ENCODE measurements at places on chromosomes 12 and 14.

DNA sequence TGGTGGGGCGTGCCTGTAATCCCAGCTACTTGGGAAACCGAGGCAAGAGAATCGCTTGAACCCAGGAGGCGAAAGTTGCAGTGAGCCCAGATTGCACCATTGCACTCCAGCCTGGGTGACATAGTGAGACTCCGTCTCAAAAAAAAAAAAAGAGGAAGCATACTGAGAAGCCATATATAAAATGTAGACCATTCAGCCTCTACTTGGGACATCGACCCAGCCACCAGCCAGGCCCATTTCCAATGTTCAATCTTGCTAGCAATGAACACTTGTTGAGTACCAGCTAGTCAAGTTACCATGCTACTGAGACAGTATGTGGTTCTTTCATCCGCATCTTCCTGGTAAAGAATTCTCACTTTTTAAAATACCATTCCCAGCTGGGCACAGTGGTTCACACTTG lies 33.4 kb upstream of the RASSF8 start:
- DNase-seq: no peak

GRCh38 chr12:48693572-48693971 lies 11.5 kb upstream of the KANSL2 start:
- no peak for DNase-seq

DNA sequence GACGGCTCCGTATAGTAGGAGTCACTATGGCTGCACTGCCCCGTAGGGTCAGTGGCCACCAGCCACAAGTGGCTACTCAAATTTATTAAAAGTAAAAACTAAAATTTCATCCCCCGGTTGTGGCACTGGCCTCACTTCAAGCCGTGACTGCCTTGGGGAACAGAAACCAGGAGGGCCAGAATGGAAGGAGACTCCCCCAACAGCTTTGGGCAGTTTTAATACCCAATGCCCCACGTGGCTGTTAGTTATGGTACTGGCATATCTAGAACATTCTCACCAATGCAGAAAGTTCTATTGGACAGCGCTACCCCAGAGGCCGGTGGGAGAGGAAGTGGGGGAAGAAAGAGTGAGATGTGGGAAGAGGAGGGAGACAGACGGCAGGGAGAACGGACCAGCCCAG lies 6.2 kb downstream of the NCOR2 start:
- no peak for DNase-seq

DNA sequence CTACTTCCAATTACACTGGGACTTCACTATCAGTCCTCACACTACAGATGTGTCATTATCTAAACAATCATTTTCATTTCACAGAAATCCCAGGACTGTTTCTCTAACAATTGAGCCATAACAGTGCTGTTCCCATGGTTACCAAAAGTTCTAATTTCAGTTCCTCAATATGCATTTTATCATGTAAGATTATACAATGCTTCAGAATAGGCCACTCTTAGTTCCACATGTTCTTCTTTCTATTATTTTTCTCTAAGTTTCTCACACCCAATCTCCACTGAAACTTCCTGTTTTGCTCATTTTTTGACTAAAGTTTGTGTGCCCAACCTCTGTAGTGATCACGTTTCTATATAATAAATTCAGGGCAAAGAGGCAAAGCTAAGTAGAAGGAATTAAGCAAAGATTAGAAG lies 185.8 kb downstream of the DUSP6 start:
- peak; percentile 41 for DNase-seq

GRCh38 chr12:122533856-122534255 lies 6.8 kb downstream of the KNTC1 start:
- DNase-seq: no peak

- DNase-seq: no peak
These were observed 9.4 kb upstream of the GPR68 start for GRCh38 chr14:91253795-91254323.

GRCh38 chr12:11674894-11675390 lies 25.5 kb downstream of the ETV6 start:
- no peak for DNase-seq

- DNase-seq: no peak
These were observed 268.9 kb upstream of the ATP2B1 start for GRCh38 chr12:89977405-89978085.

- DNase-seq: no peak
These were observed 61.2 kb upstream of the GRIP1 start for GRCh38 chr12:66739940-66740651.

- DNase-seq: no peak
These were observed 90.1 kb downstream of the RPAP3 start for GRCh38 chr12:47615711-47616110.

DNA sequence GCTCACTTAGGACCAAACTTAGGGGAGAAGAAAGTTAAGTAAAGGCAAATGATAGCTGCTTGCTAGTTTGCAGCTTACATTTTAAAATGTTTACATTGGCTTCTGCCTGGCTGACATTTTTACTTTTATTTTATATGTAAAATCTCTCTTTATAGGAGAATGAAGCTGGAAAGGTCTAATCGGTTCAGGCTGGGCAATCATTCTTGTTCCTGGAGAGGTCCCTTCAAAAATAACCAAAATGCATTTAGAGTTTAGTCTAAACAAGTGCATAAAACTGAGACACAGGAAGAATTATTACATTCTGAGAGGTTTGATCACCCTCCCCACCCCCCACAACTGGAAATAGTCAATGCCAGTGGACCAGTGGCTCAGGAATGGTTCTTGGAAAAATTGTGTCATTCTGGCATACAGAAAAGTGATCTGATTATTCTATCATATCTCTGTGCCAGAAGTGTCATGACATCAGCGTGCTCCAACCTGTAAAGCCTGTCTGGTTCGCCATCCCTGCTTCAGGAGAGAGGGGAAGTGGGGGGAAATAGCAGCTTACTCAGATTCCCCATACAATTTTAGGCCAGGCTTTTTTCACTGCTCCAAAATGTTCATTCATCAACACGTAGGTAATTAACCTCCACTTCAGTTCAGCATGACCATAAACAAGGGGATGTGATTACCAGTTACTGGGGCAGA lies 4.2 kb downstream of the PRICKLE1 start:
- DNase-seq: peak; percentile 42

- no peak for DNase-seq
These were observed 8.6 kb upstream of the KRT8 start for GRCh38 chr12:52913431-52913821.

DNA sequence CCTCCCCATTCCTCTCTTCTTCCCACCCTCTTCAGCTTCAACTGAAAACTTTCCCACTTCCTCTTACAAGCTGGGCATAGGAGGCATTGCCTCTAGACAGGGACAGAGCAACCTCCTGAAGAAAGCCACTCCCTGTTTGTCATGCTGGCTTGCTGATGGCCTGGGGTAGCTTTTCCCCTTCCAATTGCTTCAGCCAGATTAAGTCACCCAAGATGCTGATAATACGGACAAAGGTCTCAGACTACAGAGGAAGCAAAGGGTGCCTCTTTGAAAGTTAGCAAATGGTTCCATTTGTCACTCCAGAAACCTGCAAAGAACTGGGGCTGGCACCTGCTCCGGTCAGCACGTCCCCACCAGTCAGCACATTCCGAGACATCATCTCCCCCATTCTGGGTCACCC lies 6.0 kb downstream of the KRT2 start:
- DNase-seq: no peak

DNA sequence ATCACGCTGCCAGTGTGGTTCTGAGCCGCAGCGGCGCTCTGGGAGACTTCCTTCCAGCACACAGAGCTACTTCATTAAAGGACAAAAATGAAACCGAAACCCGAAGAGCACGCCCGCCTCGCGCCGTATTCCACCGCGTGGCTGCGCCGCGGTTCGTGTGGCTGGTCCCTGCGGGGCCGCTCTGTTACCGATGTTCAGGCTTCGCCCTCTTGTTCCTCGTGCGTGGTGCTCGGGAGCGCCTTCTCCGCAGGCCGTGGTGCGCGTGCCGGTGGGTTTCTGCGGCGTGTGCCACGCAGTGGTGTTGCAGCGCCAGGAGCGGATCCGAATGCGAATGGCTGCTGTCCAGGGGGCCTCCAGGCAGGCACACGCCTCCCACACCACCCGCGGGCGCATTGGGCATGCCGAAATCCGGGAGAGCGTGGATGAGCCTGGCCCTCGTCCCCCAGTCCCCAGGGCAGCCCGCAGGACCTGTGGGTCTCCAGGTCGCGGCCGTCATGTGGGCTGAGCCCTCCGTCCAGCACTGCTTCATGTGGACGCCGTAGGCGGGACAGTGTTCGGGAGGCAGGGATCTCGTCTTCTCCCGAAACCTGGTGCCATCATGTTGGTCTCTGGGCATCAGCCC lies 91.2 kb downstream of the ADGRD1 start:
- DNase-seq: no peak

DNA sequence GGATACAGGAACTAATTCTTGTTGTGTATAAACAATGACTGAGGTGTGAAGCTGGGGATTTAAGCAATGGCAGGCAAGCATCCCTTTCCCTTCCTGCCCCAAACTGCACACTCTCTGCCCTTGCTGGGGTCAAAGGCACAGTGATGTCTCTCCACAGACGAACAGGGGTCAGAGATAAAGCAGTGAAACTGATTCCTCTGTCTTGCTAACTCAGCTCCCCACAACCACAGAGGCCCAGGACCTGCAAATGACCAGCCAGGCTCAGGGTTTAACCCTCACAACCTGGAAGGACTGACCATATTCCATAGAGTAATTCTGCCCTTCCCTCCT lies 67.2 kb downstream of the CCDC88C start:
- no peak for DNase-seq

- no peak for DNase-seq
These were observed 70.0 kb downstream of the ARMH4 start for GRCh38 chr14:58082011-58082410.

DNA sequence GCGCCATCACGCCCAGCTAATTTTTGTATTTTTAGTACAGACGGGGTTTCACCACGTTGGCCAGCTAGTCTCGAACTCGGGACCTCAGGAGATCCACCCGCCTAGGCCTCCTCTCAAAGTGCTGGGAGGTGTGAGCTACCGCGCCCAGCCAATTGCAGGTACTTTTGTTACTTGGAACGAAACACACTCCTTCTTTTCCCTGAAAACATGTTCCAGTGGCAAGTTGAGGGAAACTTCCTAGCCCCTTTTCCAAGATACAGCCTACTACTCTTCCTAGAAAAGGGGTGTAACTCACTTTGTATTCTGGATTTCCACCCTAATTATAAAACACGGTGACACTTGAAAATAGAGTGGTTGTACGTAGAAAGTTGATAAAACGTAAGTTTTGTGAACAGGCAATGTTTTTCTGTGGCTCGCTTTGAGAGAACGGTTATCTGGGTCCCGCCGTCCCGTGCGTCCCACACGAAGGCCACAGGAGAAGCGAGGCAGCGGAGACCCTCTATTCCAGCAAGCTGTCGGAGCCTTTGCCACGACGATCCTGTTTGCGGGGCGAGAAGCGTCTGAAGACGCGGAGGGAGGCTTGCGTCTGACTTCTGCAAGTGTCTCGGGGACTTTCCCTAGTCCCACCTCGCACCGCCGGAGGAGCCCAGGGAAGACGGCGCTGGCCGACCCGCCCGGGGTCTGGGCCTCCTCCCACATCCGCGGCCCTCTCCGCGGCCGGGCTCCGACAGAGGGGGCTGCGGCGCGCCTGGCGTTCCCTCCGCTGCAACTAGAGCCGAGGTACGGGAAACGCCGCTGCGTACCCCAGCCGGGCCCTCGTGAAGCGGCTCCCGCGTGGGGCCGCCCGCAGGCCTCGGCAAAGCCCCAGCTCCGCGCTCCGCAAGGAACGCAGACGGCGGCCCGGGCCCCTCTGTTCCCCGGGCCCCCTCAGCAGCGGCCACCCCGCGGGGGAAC lies 745 bp downstream of the CDCA4 start:
- DNase-seq: peak; percentile 44

- DNase-seq: no peak
These were observed 192.9 kb upstream of the OR4E1 start for GRCh38 chr14:21866479-21866878.

DNA sequence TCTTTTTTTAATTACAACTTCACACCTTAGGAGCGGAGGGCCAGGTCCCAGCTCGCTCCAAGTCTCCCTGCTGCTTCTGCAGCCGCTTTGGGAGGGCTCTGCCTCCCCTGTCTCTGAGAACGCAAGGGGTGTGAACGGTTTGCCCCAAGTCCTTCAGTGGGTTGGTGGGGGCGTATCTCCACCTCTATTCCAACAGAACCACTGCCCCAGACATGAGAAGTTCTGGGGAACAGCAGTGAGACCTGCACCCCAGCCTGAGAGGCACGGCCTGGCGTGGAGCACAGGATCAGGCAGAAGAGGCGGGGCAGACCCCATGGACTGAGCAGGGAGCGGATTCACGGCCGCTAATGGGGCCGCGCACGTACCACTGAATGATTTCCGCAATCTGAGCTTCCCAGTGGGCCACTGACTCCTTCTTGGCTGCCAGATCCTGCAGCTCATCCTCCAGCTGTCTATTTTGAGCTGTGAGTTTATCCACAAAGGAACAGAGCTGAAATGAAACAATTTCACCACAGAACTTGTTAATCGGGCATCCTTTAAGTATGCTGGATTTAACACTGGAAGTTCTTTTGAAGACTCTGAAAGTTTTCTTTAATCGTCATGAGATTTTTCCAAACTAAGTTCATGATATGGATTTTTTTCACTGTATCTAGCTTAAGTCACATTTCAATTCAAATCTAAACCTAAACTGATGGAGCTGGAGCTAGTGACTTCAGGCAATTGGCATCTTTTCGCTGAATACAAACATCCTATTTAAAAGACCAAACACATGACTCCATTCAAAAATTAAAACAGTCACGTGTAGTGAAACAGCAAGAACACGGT lies 44.4 kb downstream of the AMN start:
- peak; percentile 74 for DNase-seq

DNA sequence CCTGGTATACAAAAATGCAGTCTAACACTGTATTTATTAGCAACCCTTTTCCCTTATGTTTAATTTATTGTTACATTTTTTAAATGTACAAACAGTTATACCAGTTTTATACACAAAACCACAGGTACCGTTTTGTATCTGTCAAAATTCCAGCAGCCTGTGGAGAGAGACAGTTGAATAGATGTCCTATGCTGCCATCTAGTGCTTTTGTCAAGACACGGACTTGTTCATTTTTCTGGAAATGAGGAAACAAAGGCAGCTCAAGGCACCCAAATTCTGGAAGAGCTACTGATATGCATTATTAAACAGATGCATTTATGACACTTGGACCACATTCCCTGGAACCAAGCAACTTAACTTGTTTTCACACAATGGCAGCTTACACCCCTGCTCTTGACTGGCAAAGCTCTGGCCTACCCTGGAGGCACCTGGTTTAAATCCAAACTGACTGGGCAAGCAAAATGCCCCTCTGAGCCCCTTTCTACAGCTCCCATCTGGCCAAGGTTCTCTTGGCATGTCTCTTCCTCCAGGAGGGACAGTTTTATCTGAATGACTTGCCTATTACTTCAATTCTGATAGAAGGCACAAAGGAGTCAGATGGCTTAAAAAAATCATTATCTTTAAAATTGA lies 286.9 kb upstream of the PRKD1 start:
- no peak for DNase-seq

DNA sequence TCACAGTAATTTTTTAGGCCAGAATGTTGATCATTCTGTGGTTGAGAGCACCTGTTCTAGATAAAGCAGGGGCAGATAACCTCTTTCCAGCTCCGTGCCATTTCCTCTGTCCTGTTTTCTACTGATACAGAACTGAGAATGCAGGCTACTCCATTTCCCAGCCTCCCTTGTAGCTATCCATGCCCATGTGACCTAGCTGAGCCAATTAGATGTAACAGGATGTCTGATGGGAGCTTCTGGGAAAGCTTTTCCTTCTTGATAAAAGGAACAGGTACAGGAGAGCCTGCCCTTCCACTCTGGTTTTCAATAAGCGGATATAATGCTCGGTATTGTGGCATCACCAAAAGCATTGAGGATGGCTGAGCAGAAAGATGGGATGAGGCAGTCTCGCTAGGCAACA lies 54.2 kb downstream of the LRRC74A start:
- DNase-seq: no peak
